Activated CD4-positive, alpha-beta T cell treated with anti-CD3 and anti-CD28 coated beads, Interleukin-2, amount 50 U/mL, for 24 hours (primary cell): ENCODE measurements at places on chromosomes 1 and 21.

GRCh38 chr1:50497007-50497406 is 73.8 kb upstream of the DMRTA2 start:
- DNase-seq, result no peak

- DNase-seq, result no peak
Measured at GRCh38 chr1:44135886-44136285, 5.5 kb downstream of the KLF18 start.

DNA sequence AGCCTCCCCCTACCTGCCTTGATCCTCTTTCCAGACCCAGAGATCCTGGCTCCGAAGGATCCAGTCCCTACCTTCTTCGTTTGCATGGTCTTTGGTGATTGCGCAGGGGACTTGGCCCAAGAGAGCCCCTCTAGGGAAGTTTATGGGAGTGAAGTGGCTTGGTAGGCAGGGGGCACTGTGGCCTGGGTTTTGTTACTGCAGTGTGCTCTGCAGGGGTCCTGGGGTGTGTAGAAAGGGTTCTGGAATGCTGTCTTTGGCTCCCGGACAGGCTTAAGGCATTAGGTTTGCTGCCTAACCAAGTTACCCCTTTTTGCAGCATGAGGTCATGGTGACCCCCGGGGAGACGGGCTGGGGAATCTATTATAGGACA is 3.8 kb downstream of the ATP8B2 start:
- DNase-seq, result no peak

GRCh38 chr1:53328541-53329499 is 950 bp upstream of the LRP8 start:
- no peak for DNase-seq

- no peak for DNase-seq
Measured at GRCh38 chr1:109750920-109751319, 10.1 kb upstream of the GSTM3 start.

GRCh38 chr1:173171152-173171551 is 36.0 kb downstream of the TNFSF4 start:
- DNase-seq, result no peak

DNA sequence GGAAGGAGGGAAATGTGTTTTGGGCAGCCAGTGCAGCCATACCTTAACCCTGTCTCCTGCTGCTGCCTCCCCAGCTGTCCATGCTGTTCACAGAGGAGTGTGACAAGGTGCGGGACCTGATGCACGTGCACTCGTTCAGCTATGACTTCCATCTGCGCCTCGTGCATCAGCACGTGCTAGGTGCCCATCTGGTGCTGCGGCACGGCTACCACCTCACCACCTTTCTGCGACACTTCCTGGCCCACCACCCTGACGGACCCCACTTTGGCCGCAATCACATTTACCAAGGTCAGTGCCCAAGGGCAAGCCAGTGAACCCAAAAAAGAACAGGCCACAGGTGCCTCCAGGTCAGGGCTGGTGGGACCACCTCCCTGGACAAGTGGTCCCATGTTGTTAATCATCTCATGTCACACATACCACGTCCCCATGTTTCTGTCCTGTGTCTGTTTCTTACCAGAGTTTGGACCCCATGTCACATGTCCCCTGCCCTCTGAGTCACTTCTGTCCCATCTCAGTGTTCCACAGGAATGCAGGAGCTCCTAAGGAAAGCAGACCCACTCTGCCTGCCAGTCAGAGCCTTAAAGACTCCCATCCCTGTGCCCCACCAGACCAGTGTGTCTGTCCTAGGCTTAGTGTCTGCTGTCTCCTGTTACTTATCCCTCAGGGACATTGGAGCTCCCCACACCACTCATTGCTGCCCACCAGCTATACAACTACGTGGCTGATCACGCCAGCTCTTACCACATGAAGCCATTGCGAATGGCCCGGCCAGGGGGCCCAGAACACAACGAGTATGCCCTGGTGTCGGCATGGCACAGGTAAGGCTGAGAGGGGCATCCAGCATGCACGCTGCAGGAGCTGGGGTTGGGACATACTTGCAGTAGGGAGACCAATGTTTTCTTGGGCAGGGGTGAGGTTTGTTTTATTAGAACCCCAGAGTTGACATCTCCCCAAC is 6.6 kb downstream of the HYI start:
- DNase-seq, result no peak

DNA sequence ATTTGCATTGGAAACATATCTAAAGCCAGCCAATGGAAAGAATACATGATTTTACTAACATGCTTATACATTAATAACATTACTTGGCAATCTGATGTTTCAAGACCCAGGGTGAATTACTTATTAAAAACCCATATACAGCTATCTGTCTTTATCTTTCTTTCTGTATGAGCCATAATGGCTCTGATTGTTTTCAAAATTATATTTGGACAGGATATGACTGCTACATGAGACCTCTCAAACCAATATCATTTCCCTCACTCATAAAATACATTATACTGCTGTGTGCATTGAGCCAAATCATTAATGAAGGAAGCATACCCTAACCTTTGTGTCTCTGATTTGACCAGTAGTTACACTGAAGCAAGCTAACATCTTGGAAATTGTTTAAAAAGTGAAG is 205.9 kb upstream of the DPYD start:
- DNase-seq, result no peak

GRCh38 chr1:20871419-20871818 is 84.3 kb upstream of the HP1BP3 start:
- DNase-seq, result no peak

- no peak for DNase-seq
Measured at GRCh38 chr1:37031429-37031828, 2.9 kb downstream of the GRIK3 start.

DNA sequence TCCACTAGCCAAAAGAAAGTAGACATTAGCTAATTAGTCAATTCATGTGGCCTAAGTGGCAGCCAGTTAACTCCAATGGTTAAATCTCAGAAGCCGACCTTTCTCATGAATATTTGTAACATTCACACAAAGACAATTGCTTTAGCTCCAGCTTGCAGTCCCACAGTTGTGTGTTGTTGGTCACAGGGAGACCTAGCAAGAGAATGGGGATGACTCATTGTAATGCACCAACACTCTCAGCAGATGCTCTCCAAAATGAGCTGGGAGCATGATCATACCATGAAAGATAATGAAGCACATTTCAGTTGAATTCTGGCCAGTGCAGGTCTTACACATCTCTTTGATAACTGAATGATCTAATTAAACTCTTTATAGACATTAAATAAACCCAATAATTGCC is 160.4 kb downstream of the HLX start:
- DNase-seq, result no peak

GRCh38 chr1:17011092-17011438 is 663 bp downstream of the ATP13A2 start:
- no peak for DNase-seq

DNA sequence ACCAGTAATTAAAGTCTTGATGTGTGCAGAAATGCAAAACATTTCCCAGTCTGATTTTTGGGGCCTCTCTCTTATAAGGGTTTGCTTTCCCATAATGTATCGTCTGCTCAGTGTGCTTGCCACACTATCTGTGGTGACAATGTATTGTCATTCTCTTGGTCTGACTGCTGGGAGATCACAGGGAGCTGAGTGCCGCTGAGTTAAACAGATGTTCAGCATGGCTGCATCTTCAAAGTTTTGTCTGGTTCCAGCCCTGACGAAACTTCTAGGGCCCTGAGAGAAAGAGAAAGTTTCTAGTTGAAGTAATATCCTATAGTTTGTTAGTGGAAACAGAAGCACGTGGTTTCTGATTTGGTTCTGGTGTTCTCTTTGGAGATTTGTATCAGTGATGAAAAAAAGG is 42.6 kb downstream of the DNM3 start:
- DNase-seq, result no peak

- DNase-seq, result no peak
Measured at GRCh38 chr1:60596791-60597750, 485.3 kb upstream of the NFIA start.

GRCh38 chr1:111621050-111621449 is 1.5 kb downstream of the RAP1A start:
- DNase-seq, result no peak

GRCh38 chr1:42392255-42392654 is 11.7 kb downstream of the RIMKLA start:
- no peak for DNase-seq

DNA sequence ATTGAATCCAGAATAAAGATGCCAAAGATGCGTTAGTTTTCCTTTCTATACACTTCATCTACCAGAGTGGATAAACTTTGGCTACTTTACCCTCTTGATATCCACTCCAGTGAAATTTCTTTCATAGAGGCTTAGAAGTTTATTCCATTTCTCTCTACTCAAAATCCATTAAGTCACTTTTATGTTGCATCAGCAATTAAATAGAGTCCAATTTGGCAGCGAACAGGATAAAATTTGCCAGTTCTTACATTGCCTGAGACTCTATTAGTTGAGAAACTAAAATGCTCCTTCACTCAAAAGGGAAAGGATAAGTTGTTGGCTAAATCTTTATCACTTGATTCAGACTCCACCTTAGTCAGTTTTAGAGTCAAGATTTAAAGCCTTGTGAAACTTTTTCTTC is 57.9 kb downstream of the ACBD6 start:
- DNase-seq, result no peak

DNA sequence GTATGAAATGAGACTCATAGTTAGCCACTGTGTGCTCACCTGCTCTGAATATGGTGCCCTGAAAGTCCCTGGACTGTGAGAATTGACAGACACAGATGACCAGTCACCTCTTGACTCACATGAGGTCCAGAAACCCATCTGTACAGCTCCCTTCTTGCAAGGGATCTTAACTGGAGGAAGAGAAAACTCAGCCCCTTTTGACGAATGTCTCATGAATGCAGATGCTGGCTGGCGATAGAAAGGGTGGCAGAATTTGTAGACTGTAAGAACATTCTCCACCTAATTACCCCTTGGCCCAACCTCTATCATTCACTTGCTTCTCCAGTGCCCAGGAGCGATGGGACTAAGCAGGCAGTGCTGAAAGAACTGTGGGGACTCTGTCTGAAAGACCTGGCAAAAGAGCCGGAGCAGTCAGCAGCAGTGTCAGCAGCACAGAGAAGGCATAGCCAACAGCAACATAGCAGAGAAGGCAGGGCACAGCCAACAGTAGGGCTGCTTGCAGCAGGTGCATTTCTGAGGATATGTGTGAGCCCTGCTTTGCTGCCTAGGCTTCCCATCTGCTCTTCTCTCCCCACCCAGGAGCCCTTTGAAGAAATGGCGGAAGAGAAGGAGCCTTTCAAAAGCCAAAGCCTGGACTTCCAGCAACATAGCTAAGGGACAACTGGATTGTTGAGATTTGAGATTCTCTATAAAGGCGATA is 25.8 kb upstream of the IFNGR2 start:
- DNase-seq, result no peak

- no peak for DNase-seq
Measured at GRCh38 chr1:107095647-107096046, 39.2 kb downstream of the PRMT6 start.

DNA sequence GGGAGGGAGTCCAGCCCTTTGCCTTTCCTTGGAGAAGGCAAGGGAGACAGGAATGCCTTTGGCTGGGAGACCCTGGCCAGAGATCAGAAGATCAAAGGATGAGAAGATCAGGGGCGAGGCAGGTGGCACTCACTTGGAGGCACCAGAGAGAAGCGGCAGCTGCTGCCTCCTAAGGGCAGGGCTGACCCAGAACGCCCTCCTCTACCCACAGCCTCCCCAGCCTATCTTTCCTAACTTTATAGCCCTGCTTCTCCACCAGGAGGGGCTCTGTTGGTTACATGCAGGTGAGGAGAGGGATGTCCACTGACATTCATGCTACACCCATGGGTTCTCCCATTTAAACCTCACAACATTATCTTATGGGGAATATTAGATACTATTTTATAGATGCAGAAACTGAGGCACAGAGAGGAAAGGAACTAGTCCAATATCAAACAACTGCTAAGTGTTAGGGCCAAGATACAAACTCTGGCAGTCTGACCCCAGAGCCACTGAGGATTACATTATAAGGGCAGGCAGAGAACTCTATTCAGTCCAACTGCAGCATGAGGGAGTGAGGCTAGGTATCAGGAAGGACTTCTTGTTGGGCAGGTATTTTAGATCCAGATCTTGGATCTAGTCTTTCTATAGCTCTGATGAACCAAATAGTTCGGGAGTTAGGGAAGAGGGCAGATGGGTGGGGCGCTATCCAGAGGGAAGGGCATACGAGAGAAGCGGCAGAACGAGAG is 19.9 kb downstream of the LGR6 start:
- no peak for DNase-seq

GRCh38 chr1:153816283-153816889 is 41.2 kb downstream of the SLC27A3 start:
- no peak for DNase-seq

DNA sequence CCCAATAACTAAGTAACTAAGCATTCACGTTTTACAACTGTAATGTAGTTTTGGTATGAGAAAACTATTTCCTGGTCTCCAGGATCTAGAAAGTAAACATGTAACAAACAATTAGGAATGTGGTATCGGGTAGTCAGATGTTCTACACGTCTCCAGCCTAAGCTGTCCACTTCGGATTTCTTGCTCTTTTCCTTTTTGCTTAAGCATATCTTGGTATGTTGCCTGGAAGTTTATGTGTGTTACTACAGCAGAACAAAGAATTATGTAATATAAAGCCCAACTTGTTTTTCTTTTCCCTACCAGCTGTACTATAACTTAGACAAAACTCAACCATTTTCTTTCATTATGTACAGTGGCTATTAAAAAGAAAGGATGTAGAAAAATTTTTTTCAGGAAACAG is 20.4 kb upstream of the WARS2 start:
- no peak for DNase-seq
